Activated naive CD4-positive, alpha-beta T cell treated with Interleukin-2 at 50 U/mL for 16 hours (primary cell): ENCODE measurements at places on chromosomes 3 and 15.

- DNase-seq = no peak
Measured at GRCh38 chr3:122739172-122739571, 54.5 kb downstream of the HSPBAP1 start.

- DNase-seq = no peak
Measured at GRCh38 chr15:67019884-67020520, 45.4 kb upstream of the SMAD3 start.

DNA sequence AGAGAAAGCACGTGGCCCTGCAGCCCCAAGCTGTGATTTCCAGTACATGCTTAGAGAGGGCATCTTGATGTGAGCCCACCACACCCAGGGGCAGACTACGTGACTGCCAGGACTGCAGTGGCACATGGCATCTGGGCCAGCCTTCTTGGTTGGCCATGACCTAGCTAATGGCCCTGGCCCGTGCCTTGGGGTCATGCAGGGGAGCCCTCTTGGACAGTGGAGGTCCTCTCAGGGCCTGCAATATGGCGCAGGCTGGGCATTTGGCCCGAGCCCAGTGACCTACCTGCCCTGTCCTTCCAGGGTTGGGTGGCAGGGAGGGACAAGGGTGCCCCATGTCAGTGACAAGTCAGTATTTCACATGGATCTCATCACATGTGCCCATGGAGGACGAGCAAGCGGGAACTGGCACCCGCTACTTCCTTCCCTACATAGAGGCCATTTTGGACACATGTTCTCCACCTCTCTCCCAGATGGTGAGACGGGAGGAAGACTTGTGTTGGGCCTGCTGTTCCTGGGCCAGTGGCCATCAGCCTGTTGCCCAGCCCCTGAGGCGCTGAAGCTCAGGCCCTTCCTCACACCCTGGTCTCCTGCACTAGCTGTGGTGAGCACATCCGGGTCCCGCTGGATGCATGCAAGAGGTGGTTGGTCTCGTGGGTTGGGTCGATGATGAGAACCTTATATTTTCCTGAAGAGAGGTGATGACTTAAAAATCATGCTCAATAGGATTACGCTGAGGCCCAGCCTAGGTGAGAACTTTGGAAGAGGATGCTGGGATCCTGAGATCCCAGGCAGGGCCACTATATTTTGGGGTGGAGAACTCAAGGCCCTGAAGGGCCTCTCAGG is 195.6 kb downstream of the UBE3A start:
- DNase-seq = no peak

DNA sequence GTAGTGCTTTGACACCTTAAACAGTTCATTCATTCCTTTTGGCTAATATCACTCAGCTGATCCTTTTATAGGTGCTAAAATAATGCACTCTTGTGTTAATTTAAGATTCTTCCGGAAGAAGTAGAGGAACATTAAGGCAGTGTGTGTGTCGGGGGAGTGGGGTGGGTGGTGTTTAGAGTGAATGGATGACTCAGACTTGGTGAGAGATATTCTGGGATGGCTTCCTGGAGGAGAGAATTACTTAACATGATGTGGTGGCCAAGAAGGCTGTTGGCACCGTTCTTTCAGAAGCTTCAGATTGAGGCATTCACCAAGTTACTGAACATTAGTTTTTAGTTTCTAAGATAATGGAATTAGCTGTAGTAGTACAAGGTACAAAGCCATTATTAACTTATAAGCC is 125.6 kb upstream of the ROPN1 start:
- no peak for DNase-seq

GRCh38 chr3:89300981-89301380 is 193.6 kb downstream of the EPHA3 start:
- DNase-seq = no peak

- DNase-seq = no peak
Measured at GRCh38 chr3:140276703-140277102, 341.7 kb downstream of the CLSTN2 start.
